Kidney (tissue), 22 donors: ENCODE measurements at places on chromosomes 5 and 9. TPM values are rescaled to one million over a fixed set of nuclear protein-coding genes. Genes with fewer than 3 reads are reported as not detected.

Gene HSD17B3
- 2.0 TPM for polyA plus RNA-seq

Gene NR5A1
- polyA plus RNA-seq: not detected

Gene NDST1
- polyA plus RNA-seq: 11.7 TPM

Gene LHX2
- polyA plus RNA-seq: not detected

Gene MEGF10
- 0.09 TPM for polyA plus RNA-seq

Gene DAB2
- 138 TPM for polyA plus RNA-seq

DNA sequence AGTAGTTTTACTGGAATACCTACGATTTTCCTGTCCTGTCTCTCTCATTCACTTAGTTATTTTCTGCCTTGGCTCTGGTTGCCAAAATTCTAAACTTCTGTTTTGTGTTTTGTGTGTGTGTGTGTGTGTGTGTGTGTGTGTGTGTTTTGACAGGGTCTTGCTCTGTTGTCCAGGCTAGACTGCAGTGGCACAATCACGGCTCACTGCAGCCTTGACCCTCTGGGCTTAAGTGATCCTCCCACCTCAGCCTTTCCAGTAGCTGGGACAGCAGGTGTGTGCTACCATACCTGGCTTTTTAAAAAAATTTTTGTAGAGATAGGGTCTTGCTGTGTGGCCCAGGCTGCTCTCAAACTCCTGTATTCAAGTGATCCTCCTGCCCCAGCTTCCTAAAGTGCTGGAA lies 17.2 kb downstream of the UBE2D2 start:
- no peak overlapping the region for H3K27ac ChIP-seq
- H3K27me3 ChIP-seq: no peaks in the 10 kb centered on the region
- peaks cover 12% of the 10 kb centered on the region for H3K4me1 ChIP-seq
- no peak overlapping the region for H3K4me3 ChIP-seq

DNA sequence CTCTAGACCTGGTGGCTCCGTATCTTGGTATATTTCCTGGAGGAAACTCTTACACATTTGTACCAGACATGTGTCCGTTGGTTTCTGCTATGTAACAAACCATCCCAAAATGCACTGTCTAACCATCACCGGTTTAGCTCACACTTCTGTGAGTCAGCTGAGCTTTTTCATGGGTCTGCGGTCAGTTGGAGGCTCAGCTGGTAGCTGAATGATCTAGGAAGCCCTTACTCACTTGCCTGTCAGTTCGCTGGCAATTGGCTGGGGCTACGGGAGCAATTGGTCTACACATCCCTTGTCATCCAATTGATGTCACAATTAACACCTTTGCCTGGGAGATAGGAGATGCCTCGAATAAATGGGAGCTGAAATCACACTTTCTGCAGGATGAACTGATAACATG lies 11.6 kb upstream of the WHRN start:
- H3K27me3 ChIP-seq: no peaks in the 10 kb centered on the region
- no peak overlapping the region for H3K27ac ChIP-seq
- H3K36me3 ChIP-seq: no peaks in the 10 kb centered on the region
- no peak overlapping the region for H3K4me3 ChIP-seq
- DNase-seq: no peak

DNA sequence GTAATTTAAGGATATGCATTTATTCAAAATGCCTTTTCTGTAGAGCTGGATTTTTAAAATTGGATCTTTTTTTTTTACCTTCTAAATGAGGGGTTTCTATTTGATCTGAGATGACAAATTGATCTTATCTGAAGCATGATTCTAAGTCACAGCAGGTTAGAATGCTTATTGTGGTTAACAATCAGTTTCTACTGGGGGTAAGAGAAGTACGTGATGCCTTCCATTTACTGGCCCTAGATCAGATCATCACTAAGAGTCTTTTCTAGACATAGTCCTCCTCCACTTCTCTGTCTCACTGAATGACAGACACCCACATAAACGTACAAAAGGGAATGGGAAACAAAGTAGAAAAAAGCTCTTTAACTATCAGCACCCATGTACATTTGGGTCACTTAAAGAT lies 231.9 kb downstream of the DMAC1 start:
- no peaks in the 10 kb centered on the region for H3K27me3 ChIP-seq
- no peaks in the 10 kb centered on the region for H3K4me1 ChIP-seq
- H3K36me3 ChIP-seq: no peaks in the 10 kb centered on the region
- no peak for DNase-seq
- no peak overlapping the region for H3K4me3 ChIP-seq

DNA sequence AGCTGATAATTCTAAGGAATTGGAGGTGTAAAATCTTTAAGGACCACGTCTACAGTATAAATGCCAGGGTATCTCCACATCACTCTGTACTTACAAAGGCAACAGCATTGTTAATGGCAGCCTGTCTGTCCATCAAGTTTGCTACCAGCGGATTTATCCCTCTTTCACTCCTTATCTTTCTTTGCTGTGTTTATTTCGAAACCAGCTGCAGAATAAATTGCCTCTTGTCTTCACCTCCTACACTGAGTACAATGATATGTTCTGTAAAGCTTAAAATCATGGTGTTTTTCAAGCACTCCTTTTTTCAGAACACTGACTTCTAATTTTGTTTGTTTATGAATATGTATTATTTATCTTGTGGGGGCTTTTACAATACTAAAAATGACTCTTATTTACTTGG lies 1088.1 kb downstream of the NR2F1-AS1 start:
- DNase-seq: no peak
- H3K4me3 ChIP-seq: no peak overlapping the region
- H3K4me1 ChIP-seq: no peaks in the 10 kb centered on the region
- no peaks in the 10 kb centered on the region for H3K27me3 ChIP-seq
- no peaks in the 10 kb centered on the region for H3K36me3 ChIP-seq

DNA sequence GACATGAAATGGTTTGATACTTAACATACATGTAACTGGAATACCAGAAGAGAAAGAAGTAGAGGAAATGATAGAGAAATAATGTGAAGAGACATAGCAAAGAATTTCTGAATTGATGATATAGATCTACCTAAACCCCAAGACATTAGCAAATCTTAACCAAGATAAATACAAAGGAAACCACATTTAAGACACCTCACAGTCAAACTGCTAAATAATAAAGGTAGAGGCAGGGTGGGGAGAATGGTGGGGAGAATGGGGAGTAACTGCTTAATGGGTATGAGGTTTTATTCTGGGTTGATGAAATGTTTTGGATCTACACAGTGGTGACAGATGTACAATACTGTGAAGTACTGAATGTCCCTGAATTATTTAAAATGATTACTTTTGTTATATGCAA lies 17.5 kb downstream of the CARNMT1 start:
- no peaks in the 10 kb centered on the region for H3K36me3 ChIP-seq
- H3K4me1 ChIP-seq: no peaks in the 10 kb centered on the region

DNA sequence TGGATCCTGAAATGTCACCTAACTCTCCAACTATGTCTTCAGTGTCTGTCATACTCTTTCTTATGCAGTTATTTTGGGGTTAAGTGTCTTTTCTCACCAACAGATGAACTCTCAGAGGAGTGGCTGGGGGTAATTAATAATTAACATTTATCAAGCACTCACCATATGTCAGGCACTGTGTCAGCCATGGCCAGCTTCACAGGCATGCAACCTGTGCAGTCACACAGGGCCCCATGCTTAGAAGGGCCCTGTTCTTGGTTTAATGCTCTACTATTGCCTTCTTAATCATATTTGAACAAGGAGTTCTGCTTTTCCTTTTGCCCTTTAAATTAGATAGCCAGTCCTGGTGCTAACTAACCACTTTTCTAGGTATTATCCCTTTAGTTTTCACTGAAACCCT lies 3.4 kb upstream of the GRPEL2 start:
- no peak overlapping the region for H3K27ac ChIP-seq
- no peaks in the 10 kb centered on the region for H3K27me3 ChIP-seq
- no peak for DNase-seq
